Kidney (tissue), 22 donors: ENCODE measurements at places on chromosomes 16 and 17. TPM values are rescaled to one million over a fixed set of nuclear protein-coding genes. Genes with fewer than 3 reads are reported as not detected.

Gene KRTAP9-8
- not detected for total RNA-seq

Gene ITGAL
- 19.6 TPM for total RNA-seq

Gene MMP25
- 1.7 TPM for total RNA-seq

Gene PMP22
- 73.6 TPM for total RNA-seq

Gene SOST
- total RNA-seq = 0.09 TPM

Gene TEKT5
- total RNA-seq = 0.57 TPM
